Ureter (tissue), 1 donor: ENCODE measurements at places on chromosomes 13 and 19. TPM values are rescaled to one million over a fixed set of nuclear protein-coding genes. Genes with fewer than 3 reads are reported as not detected.
A peak's percentile ranks its signal among the peaks of the same experiment; 100 is the strongest.

DNA sequence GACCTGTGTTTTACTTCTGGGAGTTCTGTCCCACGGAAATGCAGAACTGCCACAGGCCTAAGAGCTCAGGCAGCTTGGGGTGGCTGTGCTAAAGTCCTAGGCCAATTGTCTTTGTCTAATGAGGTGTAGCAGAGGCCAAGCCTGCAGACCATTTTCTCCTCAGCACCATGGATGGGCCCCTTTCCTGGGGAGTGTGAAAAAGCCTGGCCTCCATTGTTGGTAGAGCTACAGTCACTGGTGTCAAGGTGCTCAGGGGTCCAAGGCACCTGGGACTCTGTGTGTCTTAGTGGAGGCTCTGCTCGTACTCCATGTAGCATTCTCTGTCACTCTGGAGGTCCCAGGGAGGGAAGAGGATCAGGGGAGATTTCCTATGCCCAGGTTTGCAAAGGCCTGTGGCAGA is 329.6 kb downstream of the SLITRK5 start:
- DNase-seq = no peak

DNA sequence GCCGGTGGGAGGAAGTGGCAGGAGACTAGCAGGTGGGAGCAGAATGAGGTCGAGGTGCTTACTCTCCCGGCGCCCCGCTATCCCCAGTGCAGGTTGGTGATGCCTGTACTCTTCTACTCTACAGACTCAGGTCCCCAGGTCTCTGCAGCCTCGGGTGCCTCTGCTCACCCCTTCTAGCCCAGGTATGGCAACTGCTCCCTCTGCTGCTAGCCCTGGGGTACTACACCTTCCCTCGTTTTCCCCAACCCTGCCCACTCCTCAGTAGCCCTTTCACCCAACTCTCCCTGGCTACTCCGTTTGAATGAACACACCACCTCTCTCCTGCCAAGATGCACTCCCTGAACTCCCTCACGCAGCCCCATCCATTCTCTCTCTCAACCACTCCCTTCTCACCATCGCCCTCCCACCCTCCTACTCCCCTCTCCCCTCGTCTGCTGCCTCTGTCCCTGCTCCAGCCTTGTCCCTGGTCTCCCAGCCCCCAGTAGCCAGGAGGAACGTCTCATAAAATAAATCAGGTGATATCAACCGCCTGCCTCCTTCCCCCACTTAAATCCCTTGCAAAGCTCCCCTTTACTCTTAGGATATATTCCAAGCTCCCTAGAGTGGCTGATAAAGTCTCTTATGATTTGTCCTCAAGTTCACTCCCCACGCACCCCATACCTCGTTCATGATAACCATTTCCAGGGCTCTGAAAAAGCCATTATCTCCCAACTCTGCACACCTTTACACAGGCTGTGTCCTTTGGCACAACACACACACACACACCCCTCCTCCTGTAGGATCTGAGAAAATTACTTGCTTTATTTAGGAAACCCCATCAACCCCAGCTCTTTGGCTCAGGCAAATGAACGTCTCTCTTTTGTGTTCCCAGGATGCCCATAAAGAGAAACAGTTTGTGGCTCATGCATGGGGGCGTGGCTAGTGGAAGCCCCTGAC is 8.2 kb upstream of the MEIS3 start:
- peak; percentile 61 for DNase-seq

DNA sequence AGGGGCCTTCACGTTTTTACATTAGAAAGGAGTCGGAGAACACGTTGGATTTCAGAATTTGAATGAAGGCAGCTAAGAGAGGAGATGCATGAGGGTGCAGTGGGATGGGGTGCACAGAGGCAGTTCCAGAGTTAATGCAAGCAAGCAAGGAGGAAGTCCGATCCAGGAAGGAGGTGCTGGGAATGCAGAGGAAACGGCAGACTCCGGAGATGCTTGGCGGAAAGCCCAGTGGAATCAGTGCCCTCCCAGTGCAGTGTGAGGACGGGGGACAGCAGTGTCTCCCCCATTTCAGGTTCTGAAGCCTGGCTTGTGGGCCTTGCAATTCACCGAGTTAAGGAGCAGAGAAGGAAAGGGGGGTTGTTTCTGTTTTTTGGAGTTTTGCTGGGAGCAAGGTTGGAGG is 100.4 kb downstream of the COL4A2 start:
- DNase-seq = peak; percentile 38

GRCh38 chr13:69461397-69461796 is 646.2 kb upstream of the ATXN8OS start:
- no peak for DNase-seq

GRCh38 chr13:39402221-39402970 is 200.6 kb downstream of the LHFPL6 start:
- no peak for DNase-seq

Gene NDUFA11
- 177 TPM for total RNA-seq

Gene CEACAM7
- total RNA-seq = 0.36 TPM

Gene KLF16
- 14.8 TPM for total RNA-seq

Gene CEACAM6
- total RNA-seq = 0.86 TPM
